HCT116 (cell line): ENCODE measurements at places on chromosomes 5 and 9. TPM values are rescaled to one million over a fixed set of nuclear protein-coding genes. Genes with fewer than 3 reads are reported as not detected.

GRCh38 chr9:89991204-89991790, 386.5 kb downstream of the GADD45G start:
- H3K36me3 ChIP-seq = no peaks in the 10 kb centered on the region
- DNase-seq = no peak
- no peaks in the 10 kb centered on the region for H3K4me1 ChIP-seq

DNA sequence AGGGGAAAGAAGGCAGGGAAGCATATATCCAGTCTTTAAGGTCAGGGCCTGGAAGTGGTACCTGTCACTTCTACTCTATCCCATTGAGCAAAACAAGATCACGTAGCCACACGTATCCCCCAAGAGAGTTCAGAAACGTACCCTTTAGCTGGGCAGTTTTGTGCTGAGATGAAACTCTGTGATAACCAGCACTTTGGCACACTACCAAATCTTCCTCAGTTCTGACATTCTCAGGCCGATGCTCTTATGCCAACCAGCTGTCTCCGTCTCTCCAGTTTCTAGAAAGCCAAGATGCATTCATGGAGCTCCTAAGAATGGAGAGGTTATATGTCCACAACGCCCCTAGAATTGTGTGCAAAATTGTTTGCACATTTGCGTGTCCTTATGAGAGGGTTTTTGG, 176.6 kb upstream of the MSX2 start:
- no peak overlapping the region for H3K27ac ChIP-seq
- H3K4me1 ChIP-seq = peaks cover 14% of the 10 kb centered on the region
- no peaks in the 10 kb centered on the region for H3K36me3 ChIP-seq
- no peaks in the 10 kb centered on the region; the same call in 1 of the 2 replicates for H3K27me3 ChIP-seq
- H3K4me3 ChIP-seq = no peak overlapping the region

TRMO gene
- 10.2 TPM for total RNA-seq

GRCh38 chr9:656926-657568, 184.4 kb upstream of the DMRT1 start:
- no peak overlapping the region for H3K4me3 ChIP-seq
- no peaks in the 10 kb centered on the region for H3K4me1 ChIP-seq
- no peaks in the 10 kb centered on the region for H3K27me3 ChIP-seq
- no peak overlapping the region for H3K27ac ChIP-seq

DNA sequence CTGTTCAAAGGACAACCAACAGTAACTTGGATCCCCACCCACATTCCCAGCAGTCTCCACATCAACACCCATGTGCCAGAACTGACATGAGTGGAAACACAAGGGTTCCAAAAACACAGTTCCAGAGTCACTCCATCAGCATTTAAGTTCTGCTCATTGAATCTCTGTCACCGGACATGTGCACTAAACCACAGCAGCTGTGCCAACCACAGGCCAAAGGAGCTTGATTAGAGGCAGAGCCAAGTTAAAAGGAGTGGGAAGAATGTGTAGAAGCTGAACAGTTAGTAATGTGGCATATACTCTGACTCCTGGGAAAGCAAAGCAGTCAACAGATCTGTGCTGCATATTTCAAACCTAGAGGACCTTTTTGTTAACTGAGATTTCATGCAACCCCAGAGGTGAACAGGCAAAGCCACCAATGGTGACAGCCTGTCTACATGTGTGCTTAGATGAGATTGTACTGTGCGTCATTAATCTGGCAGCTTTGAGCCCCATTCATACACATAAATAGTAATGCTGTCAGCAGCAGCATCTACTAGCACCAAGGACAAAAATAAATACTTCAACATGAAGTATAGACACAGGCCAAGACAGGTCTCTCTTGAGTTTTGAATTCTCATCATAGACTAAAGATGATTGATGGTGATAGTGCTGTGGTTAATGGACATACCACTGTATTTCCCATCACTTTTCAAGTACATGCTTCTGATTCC, 16.4 kb upstream of the FST start:
- H3K4me3 ChIP-seq = no peak overlapping the region
- no peaks in the 10 kb centered on the region for H3K36me3 ChIP-seq
- H3K27me3 ChIP-seq = no peaks in the 10 kb centered on the region
- H3K4me1 ChIP-seq = no peaks in the 10 kb centered on the region
- no peak for DNase-seq
- no peak overlapping the region for H3K27ac ChIP-seq

GRCh38 chr5:34007201-34007620, 639 bp downstream of the AMACR start:
- H3K36me3 ChIP-seq = no peaks in the 10 kb centered on the region
- no peak for DNase-seq
- peak overlapping the region; percentile 91 for H3K27ac ChIP-seq
- H3K27me3 ChIP-seq = no peaks in the 10 kb centered on the region
- H3K4me1 ChIP-seq = peaks cover 6% of the 10 kb centered on the region; the same call in 1 of the 2 replicates

DNA sequence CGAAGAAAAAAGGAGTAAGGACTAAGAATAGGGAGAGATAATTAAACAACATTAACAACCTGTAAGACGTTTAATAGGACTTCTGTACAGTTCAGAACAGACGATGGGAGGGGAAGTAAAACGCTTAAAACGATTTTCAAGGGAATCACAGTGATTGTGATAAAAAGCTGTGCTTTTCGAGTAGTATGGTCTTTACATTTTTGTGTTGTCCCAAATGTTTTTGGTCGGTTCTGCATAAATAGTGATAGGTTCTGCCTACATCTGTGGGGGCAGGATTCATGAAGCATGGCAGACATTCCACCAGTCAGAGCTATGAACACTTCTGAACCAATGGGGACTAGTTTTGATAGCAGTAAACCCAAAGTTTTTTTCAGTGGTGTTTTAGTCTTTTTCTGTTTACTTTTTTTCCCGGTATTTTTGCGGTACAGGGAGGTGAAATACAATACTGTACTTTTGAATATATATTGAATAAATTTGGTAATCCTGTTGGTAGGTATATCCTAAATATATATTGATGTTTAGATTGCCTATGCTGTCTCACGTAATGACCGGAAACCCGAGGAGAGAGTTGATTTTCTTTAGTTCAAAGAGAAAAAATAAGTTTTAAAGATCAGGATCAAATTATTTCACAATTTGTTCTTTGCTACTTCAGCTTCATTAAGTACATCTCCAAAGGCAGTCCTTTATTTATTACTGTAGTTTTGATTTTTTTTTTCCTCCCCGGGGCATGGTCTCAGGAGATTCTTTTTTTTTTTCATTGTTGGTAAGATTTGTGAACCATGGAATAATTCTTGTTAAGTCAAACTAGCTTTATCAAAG, 1.3 kb downstream of the ERBIN start:
- H3K27ac ChIP-seq = peak overlapping the region; percentile 92; the same call in 1 of the 2 replicates
- DNase-seq = no peak
- peaks cover 65% of the 10 kb centered on the region for H3K4me1 ChIP-seq
- no peaks in the 10 kb centered on the region for H3K27me3 ChIP-seq

GRCh38 chr9:94533155-94533554, 21.7 kb upstream of the PCAT7 start:
- no peak for DNase-seq
- no peak overlapping the region for H3K27ac ChIP-seq
- H3K36me3 ChIP-seq = no peaks in the 10 kb centered on the region
- H3K27me3 ChIP-seq = no peaks in the 10 kb centered on the region

PLAC8L1 gene
- 2.6 TPM for total RNA-seq

DNA sequence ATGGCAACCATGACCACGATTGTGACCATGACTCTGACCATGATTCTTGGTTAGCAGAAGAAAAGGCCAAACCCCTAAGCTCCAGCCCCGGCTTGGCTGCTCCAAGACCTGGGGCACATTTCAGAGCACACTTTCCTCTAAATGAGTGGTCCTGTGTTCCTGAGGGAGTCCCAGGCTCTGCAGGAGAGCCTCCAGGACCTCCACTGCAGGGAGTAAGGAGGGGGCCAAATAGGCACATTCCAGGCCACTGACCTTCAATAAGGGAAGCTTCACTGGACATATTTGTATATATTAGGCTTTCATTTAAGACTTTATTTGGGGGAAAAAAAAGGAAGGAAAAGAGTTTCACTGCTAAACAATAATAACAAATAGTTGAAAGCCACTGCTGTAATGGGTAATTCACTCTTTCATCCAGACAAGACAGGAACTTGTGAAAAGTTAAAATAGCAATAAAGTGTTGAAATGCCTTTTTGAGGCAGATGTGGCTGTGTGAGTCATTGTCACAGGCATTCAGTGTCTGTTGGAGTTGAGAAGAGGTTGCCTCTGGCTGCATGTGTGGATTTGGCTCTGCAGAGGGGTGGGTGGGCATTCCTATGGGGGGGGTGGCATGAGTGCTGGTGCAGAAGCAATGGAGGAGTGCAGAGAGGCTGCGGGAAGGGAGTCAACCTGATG, 63.9 kb upstream of the TGFBR1 start:
- no peaks in the 10 kb centered on the region for H3K27me3 ChIP-seq
- no peak overlapping the region for H3K27ac ChIP-seq
- no peaks in the 10 kb centered on the region for H3K36me3 ChIP-seq
- H3K4me1 ChIP-seq = no peaks in the 10 kb centered on the region
- no peak for DNase-seq
- no peak overlapping the region for H3K4me3 ChIP-seq

- peaks cover 13% of the 10 kb centered on the region for H3K4me1 ChIP-seq
- no peak overlapping the region for H3K4me3 ChIP-seq
- H3K36me3 ChIP-seq = no peaks in the 10 kb centered on the region
- H3K27ac ChIP-seq = peak overlapping the region; percentile 53; the same call in 1 of the 2 replicates
Observed at GRCh38 chr5:92749943-92750342, 831.1 kb downstream of the NR2F1-AS1 start.

GRCh38 chr5:73818357-73818756, 192.4 kb downstream of the ARHGEF28 start:
- no peaks in the 10 kb centered on the region for H3K4me1 ChIP-seq
- no peaks in the 10 kb centered on the region for H3K36me3 ChIP-seq
- no peak overlapping the region for H3K27ac ChIP-seq
- DNase-seq = no peak

DNA sequence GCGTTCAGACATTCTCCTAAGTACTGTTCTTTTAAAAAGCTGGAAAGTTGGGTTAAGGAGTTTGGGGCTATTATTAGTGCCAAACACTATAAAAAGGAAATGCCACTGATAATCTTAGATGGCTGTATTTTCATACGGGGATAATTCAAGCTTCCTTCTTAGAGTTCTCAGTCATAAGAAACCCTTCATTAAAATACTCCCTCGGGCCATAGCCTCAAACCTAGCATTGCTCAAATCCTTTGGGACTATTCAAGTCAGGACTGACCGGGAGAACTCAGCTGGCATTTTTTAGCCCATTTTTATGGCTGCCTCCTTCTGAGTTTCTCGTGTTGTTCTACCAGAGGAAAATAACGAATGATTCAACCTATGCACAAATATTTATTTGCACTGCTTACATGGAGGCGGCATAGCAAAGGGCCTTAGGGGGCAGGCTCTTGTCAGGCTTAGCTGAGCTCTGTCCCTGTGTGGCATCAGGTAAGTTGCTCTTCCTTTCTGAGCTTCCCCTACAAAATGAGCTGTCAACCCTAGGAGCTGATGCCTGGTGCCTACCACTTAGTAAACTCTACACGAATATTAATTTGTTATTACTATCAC, 33.5 kb upstream of the ADAM19 start:
- H3K36me3 ChIP-seq = no peaks in the 10 kb centered on the region
- H3K4me3 ChIP-seq = no peak overlapping the region
- no peaks in the 10 kb centered on the region for H3K27me3 ChIP-seq
- DNase-seq = no peak
- H3K4me1 ChIP-seq = peaks cover 26% of the 10 kb centered on the region

DNAJC21 gene
- total RNA-seq = 34.7 TPM

PPP2R2B gene
- total RNA-seq = not detected

- no peaks in the 10 kb centered on the region for H3K36me3 ChIP-seq
- DNase-seq = no peak
- no peak overlapping the region for H3K4me3 ChIP-seq
Observed at GRCh38 chr5:97495301-97495700, 312.3 kb upstream of the RIOK2 start.

DNA sequence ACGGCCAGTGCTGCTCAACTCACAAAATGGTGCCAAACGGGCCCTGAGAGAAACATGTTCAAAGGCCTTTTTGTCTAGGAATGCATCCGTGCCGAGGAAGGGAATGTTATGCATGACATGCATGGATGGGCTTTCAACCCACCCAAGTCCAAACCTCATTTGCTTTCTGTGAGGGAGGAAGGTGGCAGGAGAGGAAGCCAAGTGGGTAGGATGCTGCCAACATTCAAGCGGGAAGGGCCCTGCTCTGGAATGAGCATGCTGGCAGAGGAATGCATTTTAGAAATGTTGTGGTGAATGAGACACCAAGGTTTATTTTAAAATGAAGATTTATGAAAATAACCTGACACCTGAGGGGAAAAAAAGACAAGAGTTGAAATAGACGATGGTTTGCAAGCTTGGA, 479.1 kb downstream of the CCDC171 start:
- H3K27ac ChIP-seq = no peak overlapping the region
- no peaks in the 10 kb centered on the region for H3K27me3 ChIP-seq
- H3K4me1 ChIP-seq = peaks cover 38% of the 10 kb centered on the region
- no peak for DNase-seq

RASGEF1C gene
- 1.2 TPM for total RNA-seq

PCDHGB6 gene
- total RNA-seq = 0.22 TPM

DNA sequence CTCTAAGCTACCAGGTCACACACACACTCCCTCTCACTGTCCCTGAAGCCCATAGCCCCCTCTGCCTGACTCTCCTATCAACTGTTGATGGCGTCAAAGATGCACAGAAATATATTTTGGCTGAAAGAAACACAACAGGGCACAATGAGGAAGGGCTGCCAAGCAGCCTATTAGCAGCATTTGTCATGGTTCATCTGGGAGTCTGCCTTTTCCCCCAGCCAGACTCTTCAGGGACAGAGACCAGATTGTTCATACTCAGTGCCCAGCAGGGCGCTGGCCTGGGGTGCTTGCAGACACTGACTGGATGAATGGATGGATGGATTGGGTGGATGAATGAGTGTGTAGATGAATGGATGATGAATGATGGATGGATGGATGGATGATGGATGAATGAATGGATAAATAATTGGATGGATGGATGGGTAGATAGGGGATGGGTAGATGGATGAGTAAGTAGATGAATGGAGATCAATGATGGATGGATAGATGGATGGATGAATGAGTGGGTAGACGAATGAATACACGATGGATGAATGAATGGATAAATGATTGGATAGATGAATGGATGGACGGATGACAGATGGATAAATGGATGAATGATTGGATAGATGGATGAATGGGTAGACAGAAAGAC, 90.5 kb downstream of the ADAMTS2 start:
- no peaks in the 10 kb centered on the region for H3K27me3 ChIP-seq
- no peak overlapping the region for H3K4me3 ChIP-seq
- H3K4me1 ChIP-seq = no peaks in the 10 kb centered on the region

DNA sequence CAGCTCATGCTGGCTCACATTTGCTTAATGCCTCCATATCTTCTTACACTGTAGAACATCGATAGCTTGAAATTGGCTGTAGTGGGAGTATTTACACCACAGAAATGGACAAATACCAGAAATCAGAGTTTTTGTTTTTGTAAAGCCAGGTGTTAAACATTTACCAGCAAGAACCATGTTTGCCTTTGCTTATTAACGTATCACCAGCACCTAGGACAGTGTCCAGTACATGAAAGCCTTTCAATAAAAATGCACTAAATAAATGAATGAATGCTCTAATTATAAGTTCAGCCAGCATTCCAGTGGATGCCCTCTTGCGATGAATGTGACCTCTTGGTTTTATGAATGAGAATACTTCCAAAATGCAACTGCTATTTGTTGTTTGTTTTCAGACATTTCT, 140.4 kb upstream of the VLDLR start:
- no peaks in the 10 kb centered on the region for H3K36me3 ChIP-seq
- H3K4me1 ChIP-seq = no peaks in the 10 kb centered on the region
